Frontal cortex (tissue), 4 donors: ENCODE measurements at places on chromosomes 6 and 20. TPM values are rescaled to one million over a fixed set of nuclear protein-coding genes. Genes with fewer than 3 reads are reported as not detected.

GMPR gene
- total RNA-seq = 2.4 TPM

TIAM2 gene
- 171 TPM for total RNA-seq

PTP4A1 gene
- 75.4 TPM for total RNA-seq

LY6G6F gene
- total RNA-seq = not detected

EIF6 gene
- 71.7 TPM for total RNA-seq

CLIC5 gene
- 1.2 TPM for total RNA-seq

CPXM1 gene
- 7.3 TPM for total RNA-seq

CCN6 gene
- not detected for total RNA-seq

EGFL8 gene
- 5.7 TPM for total RNA-seq

SYNJ2 gene
- 6.5 TPM for total RNA-seq

MAS1 gene
- 0.82 TPM for total RNA-seq

MYO6 gene
- 14.7 TPM for total RNA-seq

HLA-DQB2 gene
- total RNA-seq = not detected

TCP11 gene
- total RNA-seq = 0.41 TPM

CDH26 gene
- 0.41 TPM for total RNA-seq

SGK2 gene
- total RNA-seq = 0.41 TPM
